ENCODE measurements at places on chromosomes 6 and 20.

DNA sequence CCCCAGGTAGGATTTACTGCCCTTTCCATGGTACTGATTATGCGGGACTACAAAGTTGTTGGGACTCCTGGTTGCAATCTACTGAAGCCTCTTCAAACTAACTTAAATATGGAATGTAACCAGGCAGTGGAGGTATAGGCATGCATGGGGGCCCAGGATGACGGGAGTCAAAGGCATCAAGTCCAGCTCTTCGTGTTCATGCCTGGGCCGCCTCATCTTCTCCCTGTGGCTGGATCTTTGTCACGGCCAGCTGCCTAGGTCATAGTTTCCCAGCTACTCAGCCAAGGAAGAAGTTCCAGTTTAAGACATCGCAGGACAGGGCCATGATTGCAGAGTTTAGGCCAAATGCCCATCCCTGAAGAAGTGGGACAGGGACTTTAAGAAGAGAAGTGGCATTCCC is 20.5 kb downstream of the LYRM2 start:
- DNase-seq: no peak

GRCh38 chr20:2385496-2385895 is 4.8 kb downstream of the TGM6 start:
- no peak for DNase-seq

DNA sequence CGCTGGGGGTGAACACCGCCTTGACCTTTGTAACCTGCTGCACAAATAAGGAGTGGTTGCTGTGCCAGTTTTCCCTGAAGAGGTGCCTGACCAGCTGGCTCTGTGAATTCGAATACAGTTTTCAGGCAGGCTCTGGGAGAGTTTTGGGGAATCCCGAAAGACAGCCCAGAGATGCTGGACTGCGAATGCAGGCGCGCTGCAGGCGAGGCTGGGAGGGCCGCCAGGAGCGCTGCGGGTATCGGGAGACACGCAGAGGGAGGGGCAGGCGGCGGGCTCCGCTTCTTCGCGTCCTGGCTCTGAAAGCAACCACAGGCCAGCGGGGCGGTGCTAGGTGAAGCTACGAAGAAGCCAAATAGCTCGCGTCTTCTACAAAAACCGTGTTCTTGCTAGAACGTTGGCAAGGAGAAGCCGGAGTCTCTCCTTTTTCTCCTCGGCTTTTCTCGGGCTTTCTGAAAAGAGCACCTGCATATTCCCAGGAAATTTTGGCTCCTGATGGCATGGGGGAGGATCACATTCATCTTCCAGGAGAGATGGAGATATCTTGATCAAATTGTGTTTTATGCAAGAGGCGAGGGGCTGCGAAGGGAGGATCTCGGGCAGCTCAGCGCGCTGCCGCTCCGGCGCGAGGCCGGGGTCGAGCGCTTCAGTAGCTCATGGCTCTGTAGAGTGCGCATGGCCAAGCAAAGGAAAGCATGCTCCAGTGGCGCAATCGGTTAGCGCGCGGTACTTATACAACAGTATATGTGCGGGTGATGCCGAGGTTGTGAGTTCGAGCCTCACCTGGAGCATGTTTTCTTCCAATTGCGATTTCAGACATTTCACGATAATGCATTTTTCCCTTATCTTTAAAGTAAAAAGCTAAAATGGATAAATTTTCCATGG is 158.1 kb upstream of the ZNF184 start:
- DNase-seq: peak; percentile 71

GRCh38 chr6:137571854-137572253 is 77.7 kb upstream of the OLIG3 start:
- no peak for DNase-seq

DNA sequence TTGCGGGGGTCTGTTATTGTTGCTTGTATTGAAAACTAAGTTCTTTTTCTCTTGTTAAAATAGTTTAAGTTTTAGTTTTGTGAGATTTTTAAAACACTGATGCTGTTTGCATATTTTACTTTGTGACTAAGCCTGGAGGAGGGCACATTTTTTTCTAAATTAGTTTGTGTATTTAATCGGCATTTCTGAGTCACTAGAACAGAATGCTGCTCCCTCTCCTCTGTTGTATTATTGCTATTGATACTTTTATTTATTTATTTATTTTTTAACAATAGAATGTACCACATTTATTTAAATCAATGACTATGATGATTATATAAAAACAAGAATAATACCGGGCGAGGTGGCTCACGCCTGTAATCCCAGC is 5.1 kb upstream of the FAM50B start:
- no peak for DNase-seq

DNA sequence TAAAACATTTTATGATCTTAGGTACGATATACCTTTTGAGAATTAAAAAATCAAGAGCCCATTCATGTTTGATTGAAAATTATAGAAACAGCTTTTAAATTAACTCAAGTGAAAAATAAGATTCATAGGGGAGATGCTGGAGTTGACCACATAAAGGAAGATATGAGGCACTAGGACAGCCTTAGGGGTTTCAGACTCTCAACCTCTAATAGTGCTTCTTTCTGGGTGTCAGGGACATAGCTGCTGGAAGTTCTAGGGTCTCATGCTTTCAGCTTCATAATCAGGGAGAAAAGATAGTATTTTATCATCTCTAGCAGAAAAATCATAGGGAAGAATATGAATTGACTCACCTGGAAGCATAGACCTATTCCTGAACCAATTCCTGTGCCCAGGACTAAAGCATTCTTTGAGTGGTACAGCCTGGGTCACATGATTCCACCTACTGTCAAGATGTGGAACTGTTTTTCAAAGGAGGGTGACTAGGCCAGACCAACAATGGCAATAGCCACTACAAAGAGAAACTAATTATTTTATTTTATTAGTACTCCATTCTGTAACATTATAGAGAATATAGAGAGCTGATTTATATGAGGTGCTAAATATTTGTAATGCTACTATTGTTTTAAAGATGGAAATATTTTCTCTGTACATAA is 27.8 kb upstream of the CENPW start:
- DNase-seq: no peak

- DNase-seq: no peak
These were observed 131.7 kb downstream of the BFSP1 start for GRCh38 chr20:17399303-17399985.
